ENCODE measurements at places on chromosomes 3 and 15.

- DNase-seq, result no peak
Observed at GRCh38 chr3:46477756-46478155, 13.1 kb upstream of the LTF start.

- no peak for DNase-seq
Observed at GRCh38 chr3:127394031-127394430, 106.2 kb upstream of the PRR20G start.

DNA sequence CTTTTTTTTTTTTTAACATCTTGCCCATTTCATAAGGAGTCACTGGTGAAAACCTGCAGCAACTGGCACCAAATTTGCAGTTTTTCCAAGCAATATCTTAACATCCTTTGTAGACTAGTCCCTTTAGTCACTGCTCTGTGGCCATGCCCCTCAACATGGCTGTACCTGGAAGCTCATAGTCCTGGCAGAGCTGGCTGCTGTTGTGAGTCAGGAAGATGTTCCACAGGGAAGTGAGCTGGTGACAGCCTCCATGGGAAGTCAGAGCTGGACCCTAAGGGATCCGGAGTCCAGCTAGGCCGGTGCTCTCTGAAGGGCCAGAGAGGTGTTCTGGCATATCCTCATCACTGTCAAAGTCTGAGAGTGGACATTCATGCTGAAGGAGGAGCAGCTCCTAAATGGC is 99.3 kb upstream of the ZBED2 start:
- DNase-seq, result no peak

DNA sequence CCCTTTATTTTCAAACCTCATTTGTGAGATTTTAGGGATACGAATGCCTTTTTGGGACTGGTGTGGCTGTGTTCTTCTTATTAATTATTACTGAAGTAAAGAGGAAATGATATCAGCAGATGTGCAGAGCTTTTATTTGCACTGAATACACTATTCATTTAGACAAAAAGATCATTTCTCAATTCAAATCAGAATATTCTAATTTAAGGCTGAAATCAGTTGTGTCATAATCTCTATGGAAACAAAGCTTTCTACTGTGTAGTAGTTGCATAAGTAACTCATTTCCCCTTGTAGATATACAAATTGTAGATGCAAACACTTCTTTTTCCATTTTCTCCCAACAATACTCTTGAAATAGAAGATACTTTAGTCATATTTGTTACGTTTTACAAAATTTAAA is 56.0 kb downstream of the PDE8A start:
- no peak for DNase-seq

DNA sequence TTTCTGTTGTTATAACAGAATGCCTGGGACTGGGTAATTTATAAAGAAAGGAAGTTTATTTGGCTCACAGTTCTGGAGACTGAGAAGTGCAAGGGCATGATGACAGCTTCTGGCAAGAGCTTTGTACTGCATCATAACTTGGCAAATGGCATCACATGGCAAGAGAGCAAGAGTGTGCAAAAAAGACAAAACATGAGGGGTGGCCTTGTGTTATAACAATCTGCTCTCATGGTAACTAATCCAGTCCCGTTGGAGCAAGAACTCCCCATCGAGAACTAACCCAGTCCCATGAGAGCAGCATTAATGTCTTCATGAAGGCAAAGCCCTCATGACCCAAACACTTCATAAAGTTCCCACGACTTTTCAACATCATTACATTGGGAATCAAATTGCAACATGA is 23.2 kb downstream of the SCN11A start:
- DNase-seq, result no peak

DNA sequence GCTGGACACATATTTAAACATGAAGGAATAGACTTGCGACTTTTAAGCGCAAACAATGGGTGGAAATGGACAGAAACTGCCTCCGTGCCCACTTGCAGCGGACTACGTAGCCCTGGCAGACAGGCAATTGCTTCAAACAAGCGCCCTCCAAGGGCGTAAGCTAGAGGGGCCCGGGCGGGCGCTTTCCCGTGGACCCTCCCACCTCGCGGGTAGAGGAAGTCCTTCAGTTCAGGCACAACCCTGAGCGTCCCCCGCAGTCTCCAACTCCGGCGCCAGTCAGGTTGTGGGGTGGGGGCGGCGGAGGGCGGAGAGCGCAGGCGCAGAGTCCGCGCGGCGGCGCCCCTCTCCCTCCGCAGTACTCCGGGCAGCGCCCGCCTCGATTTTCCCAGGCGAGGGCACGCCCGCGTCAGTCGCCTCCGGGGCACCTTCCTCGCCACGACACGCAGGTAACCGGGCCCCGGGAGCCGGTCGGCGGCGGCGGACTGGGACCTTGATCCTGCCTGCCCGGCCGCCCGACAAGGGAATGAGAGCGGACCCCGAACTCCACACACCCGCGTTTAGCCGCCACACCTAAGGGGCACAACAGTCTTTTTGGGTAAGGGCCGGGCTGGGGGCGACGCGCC is at the start of gene SLC35G2:
Gene SLC35G2, plus strand, starts transcription at position 358 of the 623 bp plus-strand sequence. CDS start 35,335 bp downstream, outside the sequence.
- DNase-seq, result no peak

GRCh38 chr3:97990624-97991292 is 18.5 kb upstream of the RIOX2 start:
- DNase-seq, result no peak

DNA sequence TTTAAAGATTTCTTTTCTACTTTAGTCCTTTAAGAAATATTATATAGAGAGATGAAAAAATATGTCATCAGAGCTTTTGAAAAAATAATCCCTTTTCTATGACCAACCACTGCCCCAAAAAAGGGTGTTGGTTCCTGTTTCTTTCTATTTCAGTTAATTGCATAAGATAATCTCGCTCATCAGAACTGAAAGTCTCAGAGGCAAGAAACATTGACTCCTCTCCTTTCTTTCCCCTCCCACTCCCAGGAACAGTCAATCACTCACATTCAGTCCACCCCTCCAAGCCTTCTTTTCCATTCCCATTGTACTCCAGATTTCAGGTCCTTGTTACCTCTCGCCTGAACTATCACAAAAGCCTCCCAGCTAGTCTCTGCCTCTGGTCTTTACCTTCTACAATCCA is 153.7 kb upstream of the ABI3BP start:
- peak; percentile 5 for DNase-seq

GRCh38 chr3:190972840-190973270 is 110.4 kb upstream of the GMNC start:
- no peak for DNase-seq

DNA sequence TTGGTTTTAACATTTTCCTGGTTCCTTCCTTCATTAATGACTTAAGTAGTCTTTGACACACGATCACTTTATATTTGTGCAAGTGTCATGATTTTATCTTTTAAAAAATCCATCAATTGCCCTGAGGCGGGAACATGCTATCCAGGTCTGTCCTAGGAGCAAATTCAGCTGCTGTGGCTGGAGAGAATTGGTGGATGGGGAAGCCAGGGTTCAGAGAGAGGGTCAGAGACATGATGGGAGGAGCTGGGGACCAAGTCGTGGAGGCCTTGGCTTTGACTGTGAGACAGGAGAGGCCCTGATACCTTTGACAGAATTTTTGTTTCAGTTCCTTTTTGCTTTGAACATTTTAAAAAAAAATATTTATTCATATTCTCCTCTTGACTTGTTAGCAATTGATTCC is 89.0 kb downstream of the CHRNA7 start:
- no peak for DNase-seq

DNA sequence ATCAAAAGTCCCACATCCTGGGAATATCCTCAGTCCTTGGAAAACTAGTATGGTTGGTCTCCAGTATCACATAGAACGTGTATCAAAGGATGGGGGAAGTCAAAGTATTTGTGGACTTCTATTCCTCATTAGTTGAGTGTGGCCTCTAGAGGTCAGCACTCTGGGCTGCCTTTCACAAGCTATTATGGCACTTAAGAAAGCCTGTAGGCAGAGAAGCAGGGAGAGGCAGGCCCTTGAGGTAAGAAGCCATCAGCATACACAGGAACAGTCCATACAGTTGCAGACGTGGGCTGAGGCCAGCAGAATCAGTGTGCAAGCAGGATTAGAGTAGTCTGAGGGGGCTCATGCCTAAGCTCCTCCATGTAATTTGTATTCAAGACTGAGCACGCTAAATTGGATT is 341.7 kb downstream of the CLSTN2 start:
- peak; percentile 41 for DNase-seq

- no peak for DNase-seq
Observed at GRCh38 chr15:75237316-75237982, 20.7 kb upstream of the GOLGA6C start.

GRCh38 chr3:13465236-13465873 is 14.8 kb upstream of the HDAC11 start:
- no peak for DNase-seq

DNA sequence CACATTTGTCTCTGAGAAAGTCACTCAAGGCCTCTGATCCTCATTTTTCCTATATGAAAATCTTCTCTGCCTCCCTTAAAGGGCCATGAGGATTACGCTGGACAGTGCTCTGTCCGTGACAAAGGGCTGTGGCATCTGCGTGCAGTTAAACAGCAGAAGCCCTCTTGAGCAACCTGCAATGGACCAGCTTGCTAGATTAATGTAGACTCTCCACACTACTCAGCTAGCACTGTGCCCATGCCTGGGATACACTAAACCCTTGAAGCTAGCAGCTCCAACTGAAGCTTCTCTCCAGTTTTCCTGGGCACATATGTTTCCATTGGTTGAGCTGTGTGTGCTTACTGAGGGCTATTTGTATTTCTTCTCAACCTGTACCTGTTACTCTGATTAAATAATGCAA is 303.8 kb downstream of the RPLP1 start:
- DNase-seq, result no peak

All from RKO (cell line).